ENCODE measurements at places on chromosomes 11 and 22.

DNA sequence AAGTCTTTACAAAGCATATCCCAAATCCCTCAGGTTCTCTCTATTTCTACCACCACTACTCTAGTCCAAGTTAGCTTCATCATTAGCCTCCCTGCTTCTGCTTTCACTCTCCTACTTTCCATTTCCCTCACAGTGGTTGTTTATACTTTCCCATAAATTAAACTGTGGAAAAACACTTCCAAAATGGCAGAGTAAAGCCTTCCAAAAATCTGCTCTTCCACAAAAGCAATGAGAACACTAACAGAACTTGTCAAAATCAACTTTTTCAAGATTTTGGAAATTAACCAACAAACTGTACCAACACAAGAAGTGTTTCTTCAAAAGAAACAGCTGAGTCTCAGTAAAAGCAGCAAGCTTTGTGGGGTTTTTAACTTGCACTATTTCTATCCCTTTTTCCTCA, 71.8 kb downstream of the TTC28 start:
- DNase-seq, result no peak

DNA sequence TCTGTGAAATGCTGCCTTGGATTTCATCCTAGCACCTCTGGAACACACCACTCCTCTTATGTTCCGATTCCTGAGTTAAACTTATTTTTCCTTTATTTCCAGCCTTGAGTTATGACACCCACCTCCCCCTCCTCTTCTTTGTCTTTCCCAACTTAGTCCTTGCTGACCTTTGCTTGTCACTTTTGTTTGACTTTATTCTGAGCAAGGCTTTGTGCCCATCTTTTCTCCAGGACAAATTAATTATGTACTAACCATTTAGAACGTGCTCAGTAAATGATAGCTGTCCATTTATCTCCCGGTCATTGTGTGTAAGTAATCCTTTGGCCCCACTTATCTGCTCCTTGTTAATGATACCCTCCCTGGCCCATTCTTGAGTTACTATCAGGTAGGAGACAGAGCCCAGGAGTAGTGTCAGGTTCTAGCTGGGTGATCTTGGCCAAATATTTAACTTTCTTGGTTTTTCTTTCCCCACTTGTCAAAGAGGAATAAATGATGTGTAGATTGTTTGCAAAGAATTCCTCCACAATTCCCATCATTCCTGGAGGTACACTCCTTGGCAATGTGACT, 44.2 kb downstream of the EXPH5 start:
- no peak for DNase-seq

GRCh38 chr22:22519591-22519990, 479 bp downstream of the ZNF280A start:
- no peak for DNase-seq

DNA sequence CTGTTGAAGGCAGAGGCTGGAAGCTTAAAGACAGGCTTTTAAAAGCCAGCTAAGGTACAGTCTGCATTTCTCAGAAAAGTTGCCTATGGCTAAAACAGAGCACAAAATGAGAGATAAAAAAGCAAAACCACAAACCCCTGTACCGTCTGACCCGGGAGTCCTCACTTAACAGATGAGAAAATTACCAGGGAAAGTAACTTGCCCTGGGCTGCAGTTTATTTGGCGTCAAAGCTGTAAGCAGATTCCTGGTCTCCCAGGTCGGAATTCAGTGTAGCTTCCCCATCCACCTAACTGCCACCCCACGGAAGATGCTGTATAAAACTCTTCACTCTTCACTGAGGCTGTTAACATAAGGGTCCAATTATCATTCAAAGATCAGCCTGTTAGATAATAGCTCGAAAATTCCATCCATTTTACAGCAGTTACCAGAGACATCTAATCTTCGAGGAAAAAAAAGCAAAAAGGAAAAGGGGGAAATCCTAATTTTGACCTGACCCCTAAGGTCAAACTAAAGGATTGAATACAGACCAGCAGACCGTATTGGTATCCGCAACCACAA, 1.5 kb downstream of the TCF20 start:
- DNase-seq, result no peak

GRCh38 chr11:20207781-20208621, 47.7 kb upstream of the DBX1 start:
- DNase-seq, result no peak

DNA sequence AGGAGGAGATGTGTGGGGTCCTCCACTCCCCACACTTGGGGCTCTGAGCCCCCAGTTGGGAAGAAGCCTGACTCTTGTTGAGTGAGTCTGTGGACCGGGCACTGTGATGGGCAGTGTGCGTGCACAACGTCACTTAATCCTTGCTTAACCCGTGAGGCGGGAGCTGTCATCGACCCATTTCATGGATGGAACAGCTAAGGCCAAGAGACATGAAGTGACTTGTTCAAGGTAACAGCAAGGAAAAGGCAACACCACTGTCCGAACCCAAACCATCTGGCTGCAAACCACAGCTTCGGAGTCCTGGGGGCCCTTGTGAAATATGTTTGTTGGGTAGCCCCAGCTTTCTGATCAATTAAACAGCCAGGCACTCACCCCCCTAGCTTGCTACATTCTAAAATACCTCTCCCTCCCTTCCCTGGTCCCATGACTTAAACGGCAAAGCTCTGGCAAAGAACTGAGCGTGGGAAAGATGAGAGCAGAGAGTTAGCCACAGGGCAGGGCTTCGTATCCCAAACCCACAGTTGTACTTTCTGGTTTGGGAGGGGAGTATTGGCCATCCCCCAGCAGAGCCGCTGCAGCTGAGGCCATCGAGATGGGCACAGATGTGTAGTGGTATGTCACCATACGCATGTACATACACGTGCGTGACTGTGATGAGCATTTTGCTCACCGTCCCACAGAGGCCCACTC, 26.3 kb downstream of the FADS2 start:
- no peak for DNase-seq

GRCh38 chr11:78223320-78223954, 34.7 kb downstream of the USP35 start:
- DNase-seq, result no peak

GRCh38 chr11:32231909-32232493, 141.1 kb downstream of the RCN1 start:
- no peak for DNase-seq

DNA sequence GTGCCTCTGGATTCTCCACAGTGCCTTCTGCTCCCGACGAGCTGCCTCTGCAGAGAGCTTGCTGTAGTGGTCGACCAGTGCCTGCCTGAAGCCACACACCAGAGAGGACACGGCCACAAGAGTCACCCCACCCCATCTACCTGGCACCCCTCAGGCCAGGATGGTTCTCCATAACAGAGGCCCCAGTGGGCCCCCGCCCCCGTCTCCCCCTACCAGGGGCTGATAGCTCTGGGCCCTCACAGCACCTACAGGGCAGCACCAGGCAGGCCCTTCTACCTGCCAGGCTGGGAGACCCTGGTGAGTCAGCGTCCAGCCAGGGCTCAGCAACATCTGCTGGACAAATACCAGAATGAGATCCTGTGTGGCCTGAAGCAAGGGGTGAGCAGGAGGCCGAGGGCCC, 21.7 kb downstream of the SELENOO start:
- no peak for DNase-seq
